ENCODE measurements at places on chromosomes 12 and 14.

DNA sequence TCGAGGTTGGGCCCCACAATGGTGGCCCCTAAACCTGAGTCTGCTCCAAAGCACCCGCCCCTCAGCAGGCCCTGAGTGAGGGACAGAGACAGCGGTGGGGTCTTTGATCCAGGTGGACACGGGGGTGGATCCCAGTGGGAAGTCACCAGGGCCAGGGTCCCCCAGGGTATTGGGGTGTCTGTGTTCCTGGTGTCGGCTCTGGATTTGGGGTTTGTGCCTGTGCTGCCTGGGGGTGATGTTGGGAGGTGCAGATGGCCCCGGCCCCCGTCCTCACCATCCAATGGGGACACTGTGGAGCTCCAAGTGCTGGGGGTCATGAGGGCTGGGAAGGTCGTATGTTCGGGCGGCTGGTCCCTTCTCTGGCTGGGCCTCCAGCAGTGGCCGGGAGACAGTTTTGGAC, 354.2 kb downstream of the TMEM121 start:
- no peak for DNase-seq

DNA sequence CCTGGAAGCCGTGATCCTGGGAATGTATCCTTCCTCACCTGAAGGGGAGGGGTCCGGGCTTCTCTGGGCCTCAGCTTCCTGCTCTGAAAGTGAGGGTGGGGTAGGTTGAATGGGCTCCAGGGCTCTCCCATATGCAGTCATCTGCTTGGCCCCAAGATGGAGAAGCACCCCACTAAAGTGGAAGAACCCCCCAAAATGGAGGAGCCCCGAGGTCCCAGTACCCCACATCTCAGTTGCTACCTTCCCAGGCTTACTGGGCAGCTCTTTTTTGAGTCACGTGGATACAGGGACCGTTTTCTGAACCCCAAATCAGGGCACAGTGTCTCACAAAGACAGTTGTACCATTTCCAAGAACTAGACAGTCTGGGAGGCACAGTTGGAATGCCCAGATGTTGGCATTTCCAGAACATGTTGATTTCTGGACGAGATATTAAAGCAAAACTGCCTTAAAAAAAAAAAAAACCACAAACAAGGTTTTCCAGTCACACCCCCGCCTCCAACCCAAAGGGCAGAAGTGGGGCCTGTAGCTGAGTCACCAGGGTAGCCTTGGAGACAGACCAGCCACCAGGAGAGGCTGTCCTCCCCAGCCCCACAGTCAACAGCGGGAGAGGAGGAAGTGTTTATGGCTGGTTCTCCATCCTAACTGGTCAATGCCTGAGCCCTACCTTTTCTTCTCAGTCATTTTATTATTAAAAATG, 12.1 kb downstream of the VASH1 start:
- DNase-seq = no peak

GRCh38 chr12:105420659-105421240, 90.3 kb downstream of the C12orf75 start:
- peak; percentile 48 for DNase-seq

GRCh38 chr12:23911574-23911973, 37.9 kb downstream of the SOX5 start:
- no peak for DNase-seq

DNA sequence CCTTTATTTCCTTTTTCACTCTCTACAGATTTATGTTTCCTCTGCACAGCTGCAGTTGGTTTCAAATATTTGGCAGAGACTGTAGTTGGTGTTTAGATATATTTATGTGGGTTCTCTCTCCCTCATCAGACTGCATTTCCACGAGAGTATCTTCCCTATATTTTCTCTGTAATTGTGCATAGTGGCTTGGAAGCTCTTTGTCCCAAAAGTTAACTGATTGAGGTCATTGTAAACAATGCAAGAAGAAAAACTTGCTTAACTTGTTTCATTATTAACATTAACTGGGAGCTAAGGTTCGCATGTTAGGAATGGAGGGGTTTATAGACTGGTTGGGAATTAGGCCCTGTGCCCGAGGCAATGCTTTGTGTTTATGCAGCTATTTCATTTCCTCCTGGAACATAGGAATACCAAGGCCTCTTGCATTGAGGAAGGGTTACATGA, 216.9 kb upstream of the HMGA2 start:
- no peak for DNase-seq

DNA sequence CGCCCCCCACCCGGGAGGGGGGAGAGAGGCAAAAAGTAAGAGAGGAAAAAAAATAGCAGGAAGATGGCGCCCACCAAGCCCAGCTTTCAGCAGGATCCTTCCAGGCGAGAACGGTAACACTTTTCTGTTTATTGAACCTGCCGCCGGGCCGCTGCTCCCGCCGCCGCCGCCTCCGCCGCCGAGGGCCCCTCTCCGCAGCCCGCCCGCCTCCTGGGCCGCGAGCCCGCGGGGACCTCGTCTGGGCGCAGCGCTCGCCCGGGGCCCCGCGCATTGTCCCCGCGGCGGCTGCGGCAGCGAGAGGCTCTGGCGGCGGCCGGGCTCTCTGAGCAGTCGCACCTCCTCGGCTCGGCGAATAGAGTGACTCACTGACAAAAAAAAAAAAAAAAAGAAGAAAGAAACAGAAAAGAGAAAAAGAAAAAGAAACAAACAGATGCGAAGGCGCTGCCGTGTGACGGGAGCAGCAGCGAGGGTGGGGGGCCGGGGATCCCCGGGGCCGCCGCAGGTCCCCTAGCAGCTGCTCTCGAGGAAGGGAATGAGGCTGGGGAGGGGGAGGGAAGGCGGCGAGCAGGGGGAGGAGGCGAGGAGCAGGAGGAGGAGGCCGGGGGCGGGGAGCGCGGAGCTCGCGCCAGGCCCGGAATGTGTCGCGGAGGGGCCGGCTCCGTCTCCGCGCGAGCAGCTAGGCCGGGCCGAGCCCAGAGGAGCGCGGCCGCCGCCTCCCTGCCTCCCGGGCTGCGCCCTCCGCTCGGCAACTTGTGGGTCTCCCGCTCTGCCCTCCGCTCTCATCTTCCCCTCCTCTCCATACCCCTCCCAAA, 781 bp downstream of the NPAS3 start:
- DNase-seq = no peak

DNA sequence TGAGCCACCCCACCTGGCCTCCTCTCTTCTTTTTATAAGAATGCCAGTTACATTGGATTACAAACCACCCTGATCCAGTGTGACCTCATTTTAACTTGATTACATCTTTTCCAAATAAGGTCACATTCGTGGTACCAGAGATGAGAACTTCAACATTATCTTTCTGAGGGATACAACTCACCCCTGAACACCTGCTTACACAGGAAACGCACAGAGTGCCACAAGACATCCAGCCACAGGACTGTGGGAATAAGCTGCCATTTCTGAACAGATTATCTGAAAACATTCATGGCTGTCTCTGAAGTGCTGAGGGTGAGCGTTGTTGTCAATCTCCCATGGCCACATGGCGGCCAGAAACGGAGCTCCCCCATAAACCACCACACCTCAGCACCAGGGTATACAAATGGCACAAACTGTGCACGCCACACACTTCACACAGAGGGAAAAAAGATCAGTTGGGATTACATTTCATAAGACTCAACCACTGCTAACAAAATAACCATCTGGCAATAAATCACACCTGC, 23.7 kb downstream of the FOXN3 start:
- DNase-seq = no peak

DNA sequence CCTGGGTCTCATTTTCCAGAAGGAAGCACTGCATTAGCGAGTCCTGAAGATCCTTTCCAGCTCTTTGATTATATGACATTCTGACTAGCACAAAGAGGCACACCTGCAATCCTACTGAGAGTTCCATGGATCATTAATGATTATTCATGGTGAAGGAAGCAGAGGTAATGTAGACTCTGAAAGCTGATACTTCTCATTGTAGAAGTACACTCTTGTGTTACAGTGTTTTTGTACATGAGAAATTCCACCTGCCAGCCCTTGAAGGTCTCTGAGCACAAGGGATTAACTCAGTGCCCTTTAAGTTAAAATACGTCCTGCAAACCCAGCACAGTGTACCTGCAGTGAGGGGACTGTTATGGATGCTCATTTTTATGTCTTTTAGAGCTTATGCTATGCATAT, 558.8 kb upstream of the FBXO33 start:
- DNase-seq = no peak

GRCh38 chr12:64678248-64678647, 68.0 kb downstream of the RASSF3 start:
- no peak for DNase-seq

DNA sequence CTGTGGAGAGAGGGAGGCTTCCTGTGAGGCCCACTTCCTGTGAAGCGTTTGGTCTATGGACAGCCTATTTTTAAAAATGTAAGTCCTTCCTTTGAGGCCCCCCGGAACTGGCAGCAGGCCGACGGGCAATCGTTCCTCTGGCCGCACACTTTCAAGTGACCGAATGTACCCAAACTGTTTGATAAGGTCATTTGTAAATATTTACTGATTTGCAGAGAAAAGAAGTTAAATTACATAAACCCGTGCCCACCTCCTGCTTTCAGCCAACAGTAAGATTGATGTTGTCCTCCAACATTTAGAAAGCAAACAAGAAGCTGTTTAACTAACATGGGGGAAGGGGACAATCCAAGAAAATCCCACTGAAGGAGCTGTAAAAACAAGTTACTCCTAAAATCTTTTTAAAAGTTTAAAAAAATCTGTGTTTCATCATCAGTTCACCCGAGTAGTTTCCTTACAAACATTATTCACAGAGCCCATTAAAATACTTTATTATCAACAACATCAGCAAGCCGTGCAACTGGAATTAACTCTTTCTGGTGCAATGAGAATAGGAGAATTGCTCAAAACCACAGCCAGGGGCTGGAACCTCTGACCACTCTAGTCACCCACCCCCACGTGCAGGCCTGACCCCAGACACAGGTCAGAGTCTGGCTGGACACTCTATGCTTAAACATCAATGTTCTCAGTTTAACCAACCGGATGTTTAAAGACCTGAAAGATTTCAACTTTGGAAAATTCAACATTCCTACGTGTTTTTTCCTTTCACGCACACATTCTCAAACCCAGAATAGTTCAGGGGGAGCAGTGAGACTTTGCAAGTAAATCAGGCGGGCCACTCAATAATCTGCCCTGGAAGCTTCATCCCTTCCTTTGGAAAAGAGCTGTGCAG, 65.3 kb downstream of the FOXN3 start:
- DNase-seq = no peak

GRCh38 chr12:52146089-52146821, 45.6 kb downstream of the KRT80 start:
- no peak for DNase-seq

- no peak for DNase-seq
These were observed at the start of gene KCNK10 for GRCh38 chr14:88323086-88323522. KCNK10 (minus strand) TSS chr14:88323269; CDS start chr14:88322798, 471 bp downstream.

- no peak for DNase-seq
These were observed 42.5 kb upstream of the BEGAIN start for GRCh38 chr14:100629696-100630095.

DNA sequence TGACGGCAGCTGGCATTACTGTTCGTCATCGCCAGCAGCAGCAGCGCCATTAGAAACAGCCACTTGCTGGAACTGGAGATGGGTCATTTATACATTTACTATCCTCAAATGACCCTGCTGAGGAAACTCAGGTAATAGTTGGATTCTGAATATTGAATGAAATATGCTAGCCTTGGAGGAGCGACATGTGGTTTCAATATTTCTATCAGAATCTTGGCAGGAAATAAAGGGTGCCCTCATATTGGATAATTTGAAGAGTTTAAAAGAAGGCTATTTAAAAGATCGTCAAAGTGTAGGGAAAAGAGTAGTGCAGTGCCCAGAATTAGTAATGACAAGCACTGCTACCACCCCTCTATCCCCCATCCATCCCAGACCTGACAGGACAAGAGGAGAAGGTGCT, 109.6 kb upstream of the CPM start:
- no peak for DNase-seq

GRCh38 chr14:105088812-105089745, 23.8 kb upstream of the GPR132 start:
- no peak for DNase-seq

DNA sequence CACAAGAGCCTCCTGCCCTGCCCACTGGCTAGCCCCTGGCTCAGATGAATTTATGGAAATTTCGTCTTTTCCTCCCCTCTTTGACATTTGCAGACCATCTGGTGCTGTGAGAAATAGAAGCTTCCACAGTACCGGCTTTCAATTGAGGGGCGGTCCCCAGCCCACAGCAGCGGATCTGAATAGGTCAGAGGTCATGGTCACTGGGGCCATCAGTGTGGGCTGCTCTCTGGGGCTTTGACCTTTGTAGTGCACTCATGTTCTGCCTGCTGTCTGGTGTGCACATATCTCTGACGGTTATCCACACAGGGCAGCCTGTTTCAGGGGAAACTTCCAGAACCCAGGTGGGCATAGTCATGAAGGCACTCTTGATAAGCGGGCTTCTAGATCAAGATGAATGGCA, 2.5 kb upstream of the RFLNA start:
- no peak for DNase-seq

GRCh38 chr12:33439587-33440011, at the start of gene SYT10:
SYT10 (minus strand) TSS chr12:33439819; CDS start chr12:33439522, 297 bp downstream.
- DNase-seq = no peak

DNA sequence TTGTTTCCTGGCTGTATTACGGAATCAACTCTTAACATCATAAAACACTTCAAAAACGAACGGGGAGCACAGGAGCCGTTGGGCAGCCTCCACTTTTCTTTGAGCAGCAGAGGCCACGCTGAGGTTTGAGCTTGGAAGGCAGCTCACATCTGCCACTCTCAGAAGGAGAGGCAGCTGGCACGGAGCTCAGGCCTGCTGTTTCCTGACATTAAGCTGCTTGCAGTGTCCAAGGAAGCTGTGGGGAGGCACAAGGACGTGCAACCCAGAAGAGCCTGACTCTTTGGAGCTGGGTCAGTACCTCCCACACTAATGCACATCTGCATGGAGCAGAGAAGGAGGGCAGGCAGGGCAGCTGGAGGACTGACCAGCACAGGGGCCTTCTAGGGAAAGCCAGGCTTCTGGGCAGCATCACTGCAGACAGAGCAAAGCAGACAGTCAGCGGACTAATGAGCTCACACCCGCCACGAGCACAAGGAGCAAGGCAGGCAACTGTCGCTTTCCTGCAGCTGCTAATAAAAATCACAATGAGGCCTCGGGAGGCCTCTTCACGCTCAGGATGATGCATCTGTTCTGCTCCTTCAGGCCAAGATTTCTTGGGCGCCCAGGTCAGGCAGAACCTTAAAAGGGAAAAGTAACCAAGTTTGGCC, 211.1 kb downstream of the GLT1D1 start:
- DNase-seq = no peak

GRCh38 chr14:63288853-63289252, 29.9 kb downstream of the GPHB5 start:
- DNase-seq = no peak

- DNase-seq = no peak
These were observed 17.6 kb downstream of the NINJ2 start for GRCh38 chr12:645563-646071.

- no peak for DNase-seq
These were observed 5.9 kb downstream of the SEC23A start for GRCh38 chr14:39097159-39097558.

DNA sequence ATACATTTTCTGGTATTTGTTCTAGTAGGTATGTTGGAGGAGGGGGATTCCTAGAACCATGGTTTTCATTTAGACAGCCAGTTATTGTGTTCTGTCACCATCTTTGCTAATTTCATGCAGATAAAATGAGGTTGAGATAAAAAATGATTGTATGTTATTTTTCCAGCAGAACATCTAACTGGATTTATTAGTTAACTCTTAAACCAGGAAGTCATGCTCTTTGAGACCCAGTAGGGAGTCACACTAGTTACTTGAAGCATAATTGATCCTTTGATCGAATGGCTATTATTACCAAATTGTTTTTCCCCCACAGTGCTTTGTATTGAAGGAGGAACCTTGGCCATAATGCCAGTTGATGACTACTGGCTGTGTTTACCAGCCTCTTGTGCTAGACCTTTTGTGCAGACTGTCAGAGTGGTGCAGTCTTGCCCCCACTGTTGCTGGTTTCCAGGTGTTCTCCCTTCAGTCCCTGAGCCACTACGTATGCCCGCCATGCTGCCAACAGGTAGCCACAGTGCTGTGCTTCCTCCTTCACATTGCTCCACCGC, 6.0 kb downstream of the EID3 start:
- DNase-seq = no peak

All from activated CD4-positive, alpha-beta T cell treated with anti-CD3 and anti-CD28 coated beads, Interleukin-2, amount 50 U/mL, for 4 hours (primary cell).